Glutamatergic neuron (in vitro differentiated cells): ENCODE measurements at places on chromosomes 4 and X. TPM values are rescaled to one million over a fixed set of nuclear protein-coding genes. Genes with fewer than 3 reads are reported as not detected.

CACNA1F gene
- 0.47 TPM for total RNA-seq

DNA sequence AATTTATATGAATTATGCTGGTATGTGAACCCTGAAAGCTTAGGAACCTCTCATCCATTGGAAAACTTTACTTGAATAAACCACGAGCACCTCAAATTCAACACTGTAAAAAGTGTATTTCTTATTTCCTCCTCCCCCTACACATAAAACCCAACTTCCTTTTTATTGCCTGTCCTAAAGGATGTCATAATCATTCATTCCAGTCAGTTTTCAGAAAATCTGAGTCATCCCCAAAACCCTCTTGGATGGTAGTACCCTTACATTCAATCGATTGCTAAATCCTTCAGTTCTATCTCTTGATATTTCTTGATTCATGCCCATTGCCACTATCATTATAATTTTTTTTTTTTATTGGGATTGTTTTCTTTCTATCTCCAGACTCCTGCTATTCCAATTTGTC, 91.1 kb upstream of the ATP8A1 start:
- DNase-seq, result no peak

GRCh38 chrX:47264483-47265173, 31.8 kb downstream of the USP11 start:
- DNase-seq, result no peak

DNA sequence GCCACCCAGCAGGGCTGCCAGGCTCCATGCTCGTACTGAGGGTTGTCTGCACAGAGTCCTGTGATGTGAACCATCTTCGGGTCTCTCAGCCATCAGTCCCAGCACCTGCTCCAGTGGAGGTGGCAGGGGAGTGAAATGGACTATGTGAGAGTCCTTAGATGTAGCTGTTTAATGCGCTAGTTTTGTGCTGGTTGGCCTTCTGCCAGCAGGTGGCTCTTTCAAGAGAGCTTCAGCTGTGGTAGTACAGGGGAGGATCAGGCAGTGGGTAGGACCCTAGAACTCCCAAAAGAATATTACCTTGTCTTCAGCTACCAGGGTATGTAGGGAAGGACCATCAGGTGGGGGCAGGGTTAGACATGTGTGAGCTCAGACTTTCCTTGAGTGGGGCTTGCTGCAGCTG, 1066.0 kb downstream of the GLUD2 start:
- DNase-seq, result no peak
